ENCODE measurements at places on chromosomes 4 and X.

DNA sequence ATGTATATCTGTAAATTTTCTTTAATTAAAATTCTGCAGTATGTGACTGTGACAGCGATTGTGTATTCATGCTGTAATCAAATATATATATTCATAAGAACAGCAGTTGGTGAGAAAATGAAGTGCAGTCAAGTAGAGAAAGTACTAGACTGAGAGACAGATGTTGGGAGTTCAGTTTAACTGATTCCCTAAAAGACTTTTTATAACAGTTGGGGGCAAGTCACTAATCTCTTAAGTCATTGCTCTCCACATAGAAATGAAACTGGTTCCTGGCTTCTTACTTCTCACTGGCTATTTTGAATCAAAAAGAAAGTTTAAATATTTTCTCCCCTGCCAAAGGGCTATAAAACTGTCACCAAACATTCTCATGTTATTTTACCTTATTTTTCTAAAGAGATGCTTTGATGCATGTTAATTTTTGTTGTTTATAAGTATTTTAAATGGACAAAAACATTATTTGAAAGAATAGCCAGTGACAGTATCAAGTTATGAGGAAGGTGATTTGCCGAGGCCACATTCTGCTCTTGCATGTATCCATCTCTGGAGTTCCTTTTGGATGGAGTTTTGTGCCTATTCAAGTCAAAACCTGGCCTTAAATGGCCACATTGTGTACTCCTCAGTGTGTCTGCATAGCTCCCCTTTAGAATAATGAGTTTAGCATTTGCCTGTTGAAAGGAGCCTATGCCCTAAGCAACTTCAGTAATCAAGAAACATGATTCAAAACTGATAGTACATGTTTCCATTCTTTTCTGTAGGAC is 30.8 kb downstream of the EXOC1 start:
- no peak for DNase-seq

GRCh38 chrX:37800717-37801116 is 20.9 kb downstream of the CYBB start:
- no peak for DNase-seq

DNA sequence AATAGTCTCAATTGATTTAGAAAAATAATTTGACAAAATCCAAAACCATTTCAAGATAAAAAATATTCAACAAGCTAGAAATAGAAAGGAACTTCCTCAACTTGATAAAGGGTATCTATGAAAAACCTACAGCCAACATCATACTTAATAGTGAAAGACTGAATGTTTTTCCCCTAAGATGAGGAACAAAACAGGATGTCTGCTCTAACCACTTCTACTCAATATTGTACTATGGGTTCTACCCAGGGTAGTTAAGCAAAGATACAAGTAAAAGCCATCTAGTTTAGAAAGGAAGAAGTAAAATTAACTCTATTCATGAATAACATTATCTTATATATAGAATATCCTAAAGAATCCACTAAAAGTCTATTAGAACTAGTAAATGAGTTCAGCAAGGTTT is 21.5 kb upstream of the SYTL5 start:
- no peak for DNase-seq

DNA sequence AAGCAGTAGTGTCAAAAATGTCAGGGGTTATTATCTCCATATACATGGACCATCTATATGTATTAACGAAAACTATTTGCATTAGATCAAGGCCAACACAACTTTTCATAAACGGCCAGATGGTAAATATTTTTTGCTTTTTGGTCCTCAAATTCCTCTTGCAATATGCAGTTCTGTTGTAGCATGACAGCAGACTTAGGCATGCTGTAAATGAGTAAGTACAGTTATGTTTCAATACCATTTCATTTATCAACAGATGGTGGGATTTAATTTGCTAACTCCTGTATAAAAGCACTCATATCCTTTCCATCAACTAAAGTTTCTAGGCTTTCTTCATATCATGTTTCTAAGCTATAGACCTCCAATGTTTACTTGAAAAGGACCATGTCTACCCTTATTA is 208.1 kb downstream of the ANKRD50 start:
- DNase-seq = no peak

DNA sequence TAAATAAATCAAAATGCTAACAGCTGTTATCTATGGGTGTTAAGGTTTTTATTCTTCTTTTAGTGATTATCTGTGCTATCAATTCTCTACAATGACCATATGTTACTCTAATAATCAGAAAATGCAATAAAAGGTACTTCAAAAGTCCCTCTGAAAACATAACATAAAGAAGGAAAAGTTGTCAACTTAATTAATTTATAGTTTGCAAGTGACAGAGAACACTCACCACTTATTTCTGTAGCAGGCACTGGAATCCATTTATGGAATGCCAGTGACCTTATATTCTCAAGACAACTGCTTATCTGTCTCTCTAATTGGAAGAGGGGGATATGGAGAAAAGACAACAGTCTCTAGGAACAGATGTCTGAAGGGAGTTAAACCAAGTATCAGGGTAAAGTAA is 25.6 kb upstream of the PLS3 start:
- no peak for DNase-seq

DNA sequence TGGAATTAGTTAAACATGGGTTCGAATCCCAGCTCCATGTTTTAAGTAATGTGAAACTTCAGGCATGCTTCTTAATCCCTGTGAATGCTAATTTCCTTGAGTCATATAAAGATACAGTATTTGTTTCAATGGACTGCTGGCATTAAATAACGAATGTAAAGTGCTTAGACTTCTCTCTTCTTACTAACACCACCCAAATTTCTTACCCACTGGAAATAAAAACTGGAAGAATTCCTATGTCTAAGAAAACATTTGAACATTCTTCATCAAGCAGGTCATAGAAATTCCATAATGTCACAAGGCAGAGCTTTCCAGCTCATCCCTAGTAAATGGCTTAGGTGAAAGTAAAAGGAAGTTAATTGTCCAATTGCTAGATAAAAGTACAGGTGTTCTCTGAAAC is 172.5 kb downstream of the ANK2 start:
- no peak for DNase-seq

DNA sequence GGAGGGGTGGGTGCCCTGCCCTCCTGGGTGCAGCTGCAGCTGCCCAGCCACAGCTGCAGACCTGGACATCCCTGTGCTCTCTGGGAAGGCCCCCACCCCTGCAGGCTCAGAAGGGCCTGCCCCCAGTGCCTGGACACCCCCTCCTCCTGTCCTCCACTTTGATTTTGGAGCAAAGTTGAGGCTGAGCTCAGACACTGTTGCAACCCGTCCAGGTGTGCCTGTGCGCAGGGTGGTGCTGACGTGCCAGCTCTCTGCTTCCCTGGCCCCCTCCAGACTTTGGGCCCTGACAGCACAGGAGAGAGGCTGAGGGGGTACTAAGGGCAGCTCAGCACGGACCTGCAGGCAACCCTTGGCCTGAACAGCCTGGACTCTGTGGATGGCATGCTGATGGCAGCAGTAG is 750.3 kb downstream of the ARAP2 start:
- no peak for DNase-seq

- DNase-seq = no peak
Measured at GRCh38 chr4:125492957-125493356, 178.2 kb downstream of the FAT4 start.

- DNase-seq = no peak
Measured at GRCh38 chr4:122728856-122729255, 3.6 kb upstream of the BBS12 start.

DNA sequence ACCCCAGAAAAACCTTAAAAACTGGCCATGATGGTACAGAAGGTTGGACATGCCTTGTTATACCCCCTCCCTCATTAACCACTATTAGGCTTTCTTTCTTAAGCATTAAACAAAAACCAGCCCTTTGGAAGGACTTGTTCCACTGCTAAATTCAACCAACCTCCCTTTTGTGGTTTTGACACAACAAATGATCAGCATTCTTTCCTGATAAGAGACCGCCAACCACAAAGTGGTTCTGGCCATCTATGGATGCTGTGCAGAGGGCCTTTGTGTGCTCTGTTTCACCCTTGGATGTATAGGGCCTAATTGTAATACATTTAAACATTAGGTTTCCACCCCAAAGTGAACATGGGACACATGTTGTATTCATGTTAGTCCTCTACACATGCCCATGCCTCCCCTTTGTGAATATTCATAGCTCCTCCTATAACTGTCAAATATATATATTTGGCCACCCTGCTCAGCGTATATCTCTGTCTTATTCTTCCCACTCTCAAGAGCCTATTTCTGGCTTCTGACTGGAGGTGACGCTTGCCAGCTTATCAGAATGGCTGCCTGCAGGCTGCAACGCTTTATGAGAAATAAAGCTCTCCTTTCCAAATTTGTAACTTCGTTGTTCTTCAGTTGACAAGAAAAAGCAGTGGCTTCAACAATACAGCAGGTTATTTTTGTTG is 126.6 kb downstream of the NPNT start:
- no peak for DNase-seq

- no peak for DNase-seq
Measured at GRCh38 chrX:17474892-17475291, 99.9 kb downstream of the NHS start.

- DNase-seq = no peak
Measured at GRCh38 chr4:182338063-182338462, 94.9 kb downstream of the TENM3 start.

GRCh38 chr4:109801895-109802319 is at the start of gene CFI:
CFI (minus strand) TSS chr4:109801999; CDS start chr4:109801971, 28 bp downstream.
- no peak for DNase-seq

GRCh38 chr4:110489901-110490508 is 14.1 kb downstream of the ENPEP start:
- DNase-seq = no peak

- no peak for DNase-seq
Measured at GRCh38 chr4:96262057-96262456, 422.2 kb downstream of the PDHA2 start.

- DNase-seq = no peak
Measured at GRCh38 chrX:118637997-118638396, 89.4 kb upstream of the IL13RA1 start.

DNA sequence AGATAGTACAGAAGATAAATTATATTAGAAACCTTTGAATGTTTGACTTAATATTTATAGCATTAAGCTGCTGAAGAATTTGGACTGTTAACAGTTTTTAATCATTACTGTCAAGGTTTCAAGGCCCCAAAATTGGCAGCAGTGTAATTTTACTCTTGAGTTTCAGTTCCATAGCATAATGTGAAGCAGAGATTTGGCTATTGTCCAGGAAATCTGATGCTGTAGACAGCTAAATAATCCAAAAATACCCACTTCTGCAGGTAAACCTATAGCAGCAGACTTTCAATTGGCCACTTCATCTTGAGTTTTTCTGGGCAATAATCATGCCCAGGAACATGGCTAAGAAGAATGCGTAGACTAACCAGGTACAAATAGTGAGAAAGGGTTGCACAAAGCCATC is 85.0 kb downstream of the RCHY1 start:
- no peak for DNase-seq

DNA sequence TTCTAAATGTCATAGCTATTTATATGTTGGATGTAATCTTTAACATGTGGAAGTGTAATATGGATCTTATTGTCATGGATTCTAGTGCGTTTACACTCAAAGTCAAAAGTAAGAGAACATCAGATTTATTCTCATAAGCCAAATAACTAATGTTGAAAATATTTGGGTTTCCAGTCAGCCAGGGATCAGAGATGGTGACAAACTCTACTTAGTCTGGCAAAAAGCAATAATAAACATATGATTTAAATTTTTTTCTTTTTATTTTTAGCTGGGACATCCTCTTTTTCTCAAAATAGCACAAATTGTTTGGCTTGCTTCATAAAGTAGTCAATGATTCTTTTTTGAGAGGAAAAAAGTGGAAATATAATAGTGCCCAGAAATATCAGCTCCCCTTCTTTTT is 392.3 kb downstream of the ARHGAP24 start:
- no peak for DNase-seq

DNA sequence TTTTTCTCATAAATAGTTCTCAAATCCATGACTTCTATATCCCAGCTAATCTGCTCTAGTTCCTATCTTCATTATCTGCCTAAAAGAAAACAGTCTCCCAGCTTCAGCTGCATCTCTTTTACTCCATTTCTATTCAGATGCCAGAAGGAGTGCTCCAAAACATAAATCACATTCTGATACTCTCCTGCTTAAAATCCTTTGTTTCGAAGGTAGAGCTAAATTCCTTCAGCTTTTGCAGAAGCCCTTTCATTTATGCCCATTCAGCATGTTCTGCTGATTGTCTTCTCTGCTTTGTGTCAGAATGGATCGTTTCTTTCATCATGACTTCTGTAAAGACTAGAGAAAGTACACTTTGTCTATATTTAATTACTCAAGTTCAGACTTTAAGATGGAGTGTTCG is 440.1 kb upstream of the SMIM31 start:
- DNase-seq = no peak

- DNase-seq = no peak
Measured at GRCh38 chr4:88177983-88178625, 19.7 kb upstream of the ABCG2 start.

- no peak for DNase-seq
Measured at GRCh38 chr4:123699880-123700771, 303.5 kb downstream of the SPRY1 start.

DNA sequence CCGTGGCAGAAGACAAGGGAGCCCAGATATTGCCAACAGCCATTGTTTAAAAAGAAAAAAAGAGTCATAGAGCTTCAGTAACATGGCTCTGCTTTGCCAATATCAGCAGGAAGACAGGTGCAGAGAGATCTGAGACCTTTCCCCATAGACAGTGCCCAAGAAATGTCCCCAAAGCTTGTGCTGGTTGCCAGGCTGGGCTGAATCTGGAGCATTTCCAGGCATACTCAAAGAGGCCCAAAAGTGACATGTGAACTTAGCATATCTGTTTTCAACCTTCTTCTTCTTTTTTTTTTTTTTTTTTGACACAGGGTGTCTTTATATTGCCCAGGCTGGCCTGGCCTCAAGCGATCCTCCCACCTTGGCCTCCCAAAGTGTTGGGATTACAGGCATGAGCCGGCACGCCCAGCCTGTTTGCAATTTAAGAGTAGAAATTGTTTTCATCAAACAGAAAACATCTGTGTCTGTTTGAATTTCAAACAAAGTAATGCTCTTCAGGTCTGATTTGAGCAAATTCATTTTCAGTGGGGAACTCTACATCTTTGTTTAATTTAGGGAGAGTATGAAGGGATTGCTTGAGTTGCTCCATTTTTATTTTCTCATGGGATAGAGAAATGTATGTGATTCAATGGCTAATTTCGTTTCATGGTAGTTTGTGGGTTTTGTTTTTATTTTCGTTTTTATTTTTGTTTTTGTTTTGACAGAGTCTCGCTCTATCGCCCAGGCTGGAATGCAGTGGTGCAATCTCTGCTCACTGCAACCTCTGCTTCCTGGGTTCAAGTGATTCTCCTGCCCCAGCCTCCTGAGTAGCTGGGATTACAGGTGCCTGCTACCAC is 56.6 kb upstream of the RBM47 start:
- no peak for DNase-seq

DNA sequence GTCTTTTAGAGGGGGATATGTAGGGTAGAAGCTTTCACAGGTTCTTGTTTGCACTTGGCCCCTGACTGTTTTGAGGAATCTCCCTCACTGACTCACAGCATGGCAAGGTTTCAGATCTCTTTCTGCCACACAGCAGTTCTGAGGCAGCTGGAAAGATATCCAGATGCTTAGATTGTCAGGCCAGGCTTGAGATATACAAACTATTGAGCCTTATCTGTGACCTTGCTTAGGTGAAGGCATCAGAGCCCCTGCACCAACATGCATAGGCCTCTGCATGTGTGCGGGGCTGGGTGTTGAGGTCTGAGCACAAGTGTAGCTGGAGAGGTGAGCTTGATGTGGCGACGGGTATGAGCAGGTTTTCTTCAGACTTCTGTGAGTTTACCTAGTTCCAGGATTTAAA is 80.9 kb upstream of the MSANTD1 start:
- peak; percentile 10 for DNase-seq
